ENCODE measurements at places on chromosomes 3 and 15.

GRCh38 chr3:108377384-108377783 lies 81.0 kb downstream of the HHLA2 start:
- DNase-seq, result no peak

DNA sequence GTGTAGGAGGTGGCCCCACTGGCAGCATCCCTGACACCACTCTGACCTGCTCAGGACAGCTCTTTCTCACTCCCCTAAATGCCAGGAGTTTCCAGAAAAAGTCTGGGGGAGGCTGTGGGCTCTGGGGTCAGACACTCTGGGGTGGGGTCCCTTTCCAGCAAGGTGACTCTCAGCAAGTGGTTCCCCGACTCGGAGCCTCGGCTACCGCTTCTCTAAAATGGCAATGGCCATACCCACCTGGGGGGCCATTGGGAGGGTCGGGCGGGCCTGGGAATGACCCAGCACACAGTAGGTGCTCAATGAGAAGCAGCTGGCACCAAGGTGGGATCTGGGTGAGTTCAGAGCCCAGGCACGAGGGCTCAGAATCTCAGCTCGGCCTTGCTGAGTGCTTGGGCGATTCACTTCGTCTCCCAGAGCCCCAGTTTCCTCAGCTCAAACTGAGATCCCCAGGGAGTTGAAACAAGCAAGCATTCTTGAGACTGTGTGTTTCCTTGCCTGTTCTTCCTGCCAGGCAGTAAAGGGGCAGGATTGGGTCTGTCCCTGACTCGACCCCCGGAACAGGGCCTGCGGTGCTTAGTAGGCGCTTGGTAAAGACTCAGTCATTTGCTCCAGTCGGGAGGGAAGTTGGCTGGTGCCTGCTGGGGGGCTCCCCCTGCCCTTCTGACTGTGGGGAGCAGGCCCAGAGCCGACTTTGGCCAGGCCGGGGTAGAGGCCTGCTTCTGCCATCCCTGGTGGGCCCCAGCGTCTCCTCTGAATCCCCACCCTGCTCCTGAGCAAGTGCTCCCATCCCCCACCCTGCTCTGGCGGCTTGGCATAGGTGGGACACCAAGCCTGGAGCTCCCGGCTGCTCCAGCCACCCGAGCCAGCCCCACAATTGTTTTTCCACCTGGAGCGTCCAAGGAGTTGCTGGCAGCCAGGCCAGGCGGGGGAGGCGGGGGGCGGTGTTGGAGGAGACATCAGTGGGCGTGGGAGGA lies 32.9 kb upstream of the FBLN2 start:
- no peak for DNase-seq

DNA sequence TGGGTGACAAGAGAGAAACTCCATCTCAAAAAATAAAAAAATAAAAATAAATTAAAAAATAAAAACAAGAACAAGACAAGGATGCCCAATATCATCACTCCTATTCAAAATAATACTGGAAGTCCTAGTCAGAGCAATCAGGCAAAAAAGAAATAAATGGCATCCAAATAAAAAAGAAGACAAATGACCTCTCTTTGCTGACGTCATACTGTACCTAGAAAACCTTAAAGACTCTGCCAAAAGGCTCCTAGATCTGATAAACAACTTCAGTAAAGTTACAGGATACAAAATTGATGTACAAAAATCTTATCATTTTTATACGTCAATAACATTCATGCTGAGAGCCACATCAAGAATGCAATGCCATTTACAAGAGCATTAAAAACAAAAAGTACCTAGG lies 18.7 kb upstream of the HERC1 start:
- no peak for DNase-seq

GRCh38 chr15:73442421-73442820 lies 543 bp upstream of the REC114 start:
- DNase-seq, result no peak

DNA sequence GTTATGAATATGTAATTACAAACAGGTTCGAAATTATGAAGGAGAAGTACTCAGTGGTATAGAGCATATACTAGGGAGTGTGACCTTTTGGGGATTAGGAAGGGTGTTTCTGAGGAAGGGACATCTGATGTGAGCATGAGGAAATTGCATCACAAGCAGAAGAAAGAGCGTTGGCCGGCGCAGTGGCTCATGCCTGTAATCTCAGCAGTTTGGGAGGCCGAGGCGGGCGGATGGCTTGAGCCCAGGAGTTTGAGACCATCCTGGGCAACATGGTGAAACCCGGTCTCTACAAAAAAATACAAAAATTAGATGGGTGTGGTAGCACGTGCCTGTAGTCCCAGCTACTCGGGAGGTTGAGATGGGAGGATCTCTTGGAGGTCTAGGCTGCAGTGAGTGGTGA lies 6.9 kb downstream of the CMTM7 start:
- DNase-seq, result no peak

- DNase-seq, result no peak
Measured at GRCh38 chr3:112651071-112651470, 10.1 kb upstream of the CCDC80 start.

DNA sequence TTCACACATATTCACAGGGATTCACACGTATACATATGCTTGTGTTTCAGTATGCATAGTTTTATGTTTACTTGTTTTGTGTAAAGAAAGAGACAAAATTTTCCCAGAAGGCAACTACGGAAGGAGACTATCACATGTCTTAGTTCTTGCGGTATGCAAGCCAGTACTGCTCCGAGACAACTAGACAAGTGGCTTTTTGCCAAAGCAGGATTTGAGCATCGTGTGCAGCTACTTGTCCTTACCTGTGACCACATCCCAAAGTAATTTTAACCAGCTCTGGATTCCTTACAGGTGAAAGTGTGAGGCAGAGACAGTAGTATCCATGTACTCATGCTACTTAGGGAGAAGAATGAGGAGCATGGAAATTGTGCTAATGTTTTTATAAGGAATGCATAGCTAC lies 591.4 kb upstream of the NR2F2 start:
- no peak for DNase-seq

- no peak for DNase-seq
Measured at GRCh38 chr15:90690585-90690984, 26.6 kb upstream of the BLM start.

GRCh38 chr3:49028298-49028672 lies 913 bp downstream of the IMPDH2 start:
- no peak for DNase-seq

GRCh38 chr15:66390678-66391077 lies 4.0 kb downstream of the MAP2K1 start:
- DNase-seq, result no peak

- no peak for DNase-seq
Measured at GRCh38 chr3:27577504-27577903, 93.3 kb upstream of the SLC4A7 start.

- peak; percentile 19 for DNase-seq
Measured at GRCh38 chr3:127791221-127791913, 30.9 kb downstream of the MGLL start.

GRCh38 chr15:44536302-44536961 lies 515 bp upstream of the EIF3J start:
- no peak for DNase-seq

DNA sequence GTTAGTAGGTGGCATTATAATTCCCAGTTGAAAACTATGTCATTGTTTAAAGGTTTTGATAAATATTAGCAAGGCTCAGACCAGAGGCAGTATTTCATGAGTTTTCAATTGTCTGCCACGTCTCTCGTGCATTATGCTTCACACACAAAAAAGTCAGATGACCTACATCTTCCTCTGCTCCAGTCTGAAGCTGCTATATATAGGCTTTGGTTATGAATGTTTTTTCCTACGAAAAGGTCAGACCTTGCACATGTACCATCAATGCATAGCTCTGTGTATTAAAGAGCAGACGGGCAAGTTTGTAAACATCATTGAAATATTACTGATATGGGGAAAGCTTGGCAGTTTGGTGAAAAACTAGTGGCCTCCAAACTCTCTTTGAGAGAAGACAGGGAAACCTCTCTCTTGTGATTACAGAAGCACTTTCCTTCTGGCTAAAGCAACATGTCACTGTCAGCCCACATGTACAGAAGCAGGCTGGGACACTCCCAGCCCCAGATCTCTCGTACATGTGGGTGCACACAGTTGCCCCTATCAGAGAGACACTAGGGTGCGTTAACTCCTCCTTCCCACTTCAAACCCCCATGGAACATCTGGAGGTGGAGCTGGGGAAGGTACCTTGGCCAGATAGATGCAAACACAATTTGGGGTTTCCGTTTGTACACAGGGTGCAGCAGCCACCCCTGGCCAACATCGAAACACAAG lies 184.0 kb upstream of the BCL6 start:
- peak; percentile 31 for DNase-seq

DNA sequence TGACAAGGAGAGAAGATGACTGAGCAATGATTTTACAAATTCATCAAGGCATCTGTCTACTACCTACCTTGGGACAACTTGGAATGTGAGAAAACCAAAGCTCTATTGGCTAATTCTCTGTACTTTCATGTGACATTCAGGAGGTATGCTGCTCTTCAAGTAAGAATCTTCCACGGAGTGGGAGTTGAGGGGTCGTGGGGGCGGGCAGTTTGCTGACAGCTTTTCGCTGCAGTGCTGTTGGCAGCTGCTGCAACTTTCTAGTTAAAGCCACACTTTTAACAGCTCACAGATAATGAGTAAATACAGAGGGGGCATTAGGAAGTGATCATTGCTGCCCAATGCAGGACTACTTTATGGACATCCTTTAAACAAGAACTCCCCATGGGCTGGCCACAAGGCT lies 22.3 kb downstream of the CLDN1 start:
- no peak for DNase-seq

DNA sequence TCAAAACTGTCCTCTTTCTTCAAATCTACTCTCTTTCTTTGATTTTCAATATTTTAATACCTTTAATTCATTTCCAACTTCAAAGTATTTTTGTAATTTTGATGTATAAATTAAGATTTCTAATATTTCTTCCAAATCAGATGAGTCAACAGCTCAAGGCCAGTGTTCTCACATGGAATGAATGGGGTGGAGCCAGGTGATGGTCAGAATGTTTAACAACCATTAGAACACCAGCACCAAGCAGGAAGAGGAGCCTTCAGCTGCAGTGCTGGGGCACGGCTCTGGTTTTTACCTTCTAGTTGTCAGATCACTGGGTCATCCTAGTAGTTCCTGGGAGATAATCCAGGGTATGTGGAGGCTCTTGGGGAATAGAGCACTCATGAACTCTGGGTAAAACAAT lies 494.5 kb upstream of the PDZRN3 start:
- no peak for DNase-seq

DNA sequence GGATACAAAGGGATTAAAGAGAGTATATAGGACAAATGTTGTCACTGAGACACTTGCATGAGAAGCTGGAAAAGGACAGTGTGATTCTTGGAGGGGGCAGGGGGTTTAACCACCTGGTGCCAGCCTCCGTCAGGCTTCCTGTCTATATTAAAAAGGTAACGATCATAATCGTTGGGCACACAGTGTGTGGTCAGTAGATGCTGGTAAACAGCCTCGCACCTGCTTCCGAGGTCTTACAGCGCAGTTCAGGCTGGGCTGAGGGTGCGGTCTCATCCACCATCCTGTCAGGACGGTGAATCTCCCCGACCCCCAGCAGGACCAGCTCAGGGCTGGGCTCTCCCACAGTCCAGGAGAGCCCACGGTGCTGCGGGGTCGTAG lies 47.7 kb upstream of the SMAD6 start:
- no peak for DNase-seq

GRCh38 chr15:48940508-48940907 lies 23.2 kb downstream of the SHC4 start:
- peak; percentile 13 for DNase-seq

DNA sequence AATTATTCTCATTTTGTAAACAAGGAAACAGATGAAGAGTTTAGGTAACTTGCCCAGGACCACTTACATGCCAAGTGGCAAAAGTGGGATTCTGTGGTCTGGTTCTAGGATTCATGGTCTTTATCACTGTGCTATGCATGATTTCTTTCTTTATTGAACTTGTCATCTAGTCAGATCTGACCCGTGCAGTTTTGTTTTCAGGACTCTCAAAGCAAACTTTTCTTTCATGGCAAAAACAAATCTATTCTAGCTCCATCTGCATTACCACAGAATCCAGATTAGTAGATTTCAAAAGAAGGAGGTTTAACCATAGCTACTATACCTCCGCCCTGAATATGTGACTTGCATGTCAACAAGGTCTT lies 404.4 kb downstream of the PTPRG start:
- no peak for DNase-seq

- DNase-seq, result no peak
Measured at GRCh38 chr3:100128565-100128964, 14.3 kb upstream of the FILIP1L start.
